ENCODE measurements at places on chromosomes 2 and 18. TPM values are rescaled to one million over a fixed set of nuclear protein-coding genes. Genes with fewer than 3 reads are reported as not detected.

Gene FHOD3
- total RNA-seq: 9.5 TPM

Gene CDK5R2
- total RNA-seq: not detected

Gene EGR4
- 0.14 TPM for total RNA-seq

Gene ATP9B
- total RNA-seq: 40.2 TPM

Gene CHRND
- total RNA-seq: not detected

Gene LYPD6
- total RNA-seq: 1.1 TPM

Gene PECR
- 5.0 TPM for total RNA-seq

Gene PCARE
- 0.14 TPM for total RNA-seq

Gene TNFAIP6
- 4.1 TPM for total RNA-seq

Gene TMEM37
- total RNA-seq: 4.1 TPM

Gene TYMS
- total RNA-seq: 1.2 TPM

Gene CFAP53
- not detected for total RNA-seq

Gene MRPL19
- total RNA-seq: 41.0 TPM

Gene PLEKHA3
- 20.7 TPM for total RNA-seq

Gene CDH19
- total RNA-seq: 48.2 TPM

Gene BBS5
- total RNA-seq: 8.2 TPM

Gene CCBE1
- total RNA-seq: 61.1 TPM
